ENCODE measurements at places on chromosomes 11 and 22.

GRCh38 chr11:22554221-22554620 is 71.4 kb downstream of the FANCF start:
- DNase-seq: no peak

DNA sequence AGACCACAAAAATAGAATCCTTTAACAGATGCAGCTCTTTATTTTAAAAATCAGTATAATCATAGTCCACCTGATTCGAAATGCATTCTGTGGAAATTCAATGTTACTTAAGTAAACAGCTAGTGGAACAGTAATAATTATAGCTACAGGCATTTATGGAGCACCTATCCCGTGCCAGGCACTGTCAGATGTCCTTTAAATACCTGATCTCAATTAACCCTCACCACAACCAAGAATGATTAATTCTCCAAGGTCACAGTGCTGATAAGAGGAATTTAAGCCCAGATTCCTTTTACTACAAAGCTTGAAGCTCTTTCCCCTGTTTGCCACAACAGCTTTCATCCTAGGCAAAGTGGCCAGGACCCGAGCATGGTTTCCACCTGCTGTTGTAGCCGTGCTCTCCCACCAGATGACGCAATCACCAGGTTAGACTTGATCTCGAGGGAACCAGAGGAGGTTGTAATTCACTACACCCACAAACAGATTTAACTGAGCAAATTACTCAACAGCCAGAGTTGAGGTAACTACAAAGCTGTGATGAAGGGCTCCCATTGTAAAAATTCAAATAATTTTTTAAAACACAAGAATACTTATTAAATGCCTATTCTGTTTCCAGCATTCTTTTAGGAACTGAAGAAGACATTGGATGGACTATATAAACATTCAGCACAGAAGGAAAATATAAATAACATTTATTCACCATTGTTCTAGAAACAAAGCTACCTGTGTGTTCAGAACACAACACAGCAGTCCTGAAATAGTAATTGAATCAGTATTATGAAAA is 10.3 kb downstream of the PRDM10 start:
- peak; percentile 53 for DNase-seq

DNA sequence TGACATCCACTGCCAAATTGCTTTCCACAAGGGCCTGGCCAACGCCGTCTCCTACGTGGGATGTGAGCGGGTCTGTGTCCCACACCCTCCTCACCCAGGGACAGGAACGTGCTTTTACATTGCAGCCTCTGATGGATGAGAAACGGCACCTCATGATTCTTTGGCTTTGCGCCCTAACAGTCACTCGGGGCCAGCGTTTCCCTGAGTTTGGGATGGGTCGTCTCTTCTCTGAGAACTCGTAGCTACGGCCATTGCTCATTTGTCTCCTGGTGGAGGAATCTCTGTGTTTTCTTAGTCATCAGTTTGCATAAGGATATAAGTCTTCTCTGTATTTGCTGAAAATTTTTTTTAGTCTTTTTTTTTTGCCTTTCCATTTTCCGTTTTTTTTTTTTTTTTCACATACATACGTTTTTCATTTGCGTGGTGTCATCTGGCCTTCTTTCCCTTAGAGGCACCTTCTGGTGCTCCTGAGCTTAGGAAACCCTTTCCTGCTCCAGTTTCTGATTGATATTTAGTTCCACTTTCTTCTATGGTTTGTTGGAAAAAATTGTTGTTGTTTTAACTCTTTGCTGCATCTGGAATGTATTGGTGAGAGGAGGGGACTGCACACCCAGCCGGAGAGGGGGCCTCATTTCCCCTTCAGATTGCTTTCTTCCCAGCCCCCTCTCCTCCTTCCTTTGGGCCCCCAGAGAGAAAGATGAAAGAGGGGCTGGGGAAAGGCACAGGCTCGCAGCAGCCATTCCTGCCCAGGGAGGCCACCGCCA is 12.0 kb downstream of the TNNT3 start:
- no peak for DNase-seq

- peak; percentile 66 for DNase-seq
Observed at GRCh38 chr11:58900479-58901420, 38.5 kb upstream of the GLYATL1 start.

- DNase-seq: peak; percentile 60
Observed at GRCh38 chr22:30238661-30239487, 7.7 kb downstream of the LIF start.

DNA sequence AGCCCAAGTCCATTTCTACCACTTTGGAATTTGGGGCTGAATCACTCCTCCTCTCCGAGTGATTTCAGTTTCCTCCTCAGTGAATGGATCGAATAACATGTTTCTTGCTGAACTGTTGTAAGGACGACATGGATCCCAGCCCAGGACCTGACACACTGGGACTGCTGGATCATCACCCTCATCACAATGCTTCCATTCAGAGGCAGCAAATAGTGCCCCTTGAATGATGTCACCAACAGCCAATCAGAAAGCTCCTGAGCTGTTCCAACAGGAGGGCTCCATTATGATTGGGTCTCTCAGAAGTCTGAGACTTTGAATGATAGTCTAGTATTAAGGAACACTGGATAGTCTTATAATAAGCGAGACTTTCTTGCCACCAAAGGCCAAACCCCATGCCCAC is 158.9 kb downstream of the MYO18B start:
- DNase-seq: no peak

DNA sequence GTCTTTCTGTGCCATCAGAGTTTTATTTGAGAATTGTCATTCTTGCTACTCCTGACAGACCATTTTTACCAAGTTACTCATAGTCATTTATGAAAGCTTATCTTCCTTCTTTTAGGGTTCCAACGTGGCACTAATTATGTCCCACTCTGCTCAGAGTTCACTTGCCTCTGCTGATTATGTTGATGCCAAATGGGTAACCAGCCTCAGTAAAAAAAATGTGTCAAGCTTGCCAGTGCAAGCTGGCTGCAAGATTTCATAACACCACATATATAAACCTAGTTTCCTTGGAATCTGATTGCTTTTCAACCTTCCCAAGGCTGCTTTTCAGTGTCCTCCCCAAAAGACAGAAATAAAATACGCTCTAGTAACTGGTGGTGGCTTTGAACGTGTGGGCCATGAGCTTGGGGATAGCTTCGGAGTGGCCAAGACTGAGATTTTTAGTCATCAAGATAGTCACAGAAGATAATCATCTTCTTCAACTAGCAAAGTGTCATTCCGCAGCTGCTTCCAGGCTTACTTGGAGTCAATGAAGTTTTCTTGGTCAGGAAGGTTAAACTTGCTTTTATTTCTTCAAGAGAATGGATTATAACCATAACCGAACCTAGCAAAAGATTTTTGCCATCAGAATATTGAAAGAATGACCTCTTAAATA is 29.5 kb upstream of the APOA1 start:
- DNase-seq: no peak

DNA sequence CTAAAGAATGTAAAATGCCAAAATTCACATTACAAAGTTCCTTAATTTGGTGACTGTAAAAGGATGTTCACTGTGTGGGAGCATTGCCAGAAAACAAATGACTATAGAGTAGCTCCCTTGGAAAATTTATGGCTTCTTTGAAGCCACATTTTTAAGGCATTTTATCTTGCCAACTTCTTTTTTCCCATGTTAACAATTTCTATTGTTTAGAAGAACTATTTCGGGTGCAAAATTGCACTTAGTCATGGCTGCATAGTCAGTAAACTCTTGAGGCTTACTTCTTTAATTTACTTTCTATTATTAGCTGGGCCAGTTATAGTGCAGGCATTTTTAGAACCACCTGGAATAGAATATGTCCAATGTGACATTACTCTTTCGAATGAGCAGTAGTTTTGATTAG is 515.3 kb downstream of the JRKL start:
- DNase-seq: no peak

DNA sequence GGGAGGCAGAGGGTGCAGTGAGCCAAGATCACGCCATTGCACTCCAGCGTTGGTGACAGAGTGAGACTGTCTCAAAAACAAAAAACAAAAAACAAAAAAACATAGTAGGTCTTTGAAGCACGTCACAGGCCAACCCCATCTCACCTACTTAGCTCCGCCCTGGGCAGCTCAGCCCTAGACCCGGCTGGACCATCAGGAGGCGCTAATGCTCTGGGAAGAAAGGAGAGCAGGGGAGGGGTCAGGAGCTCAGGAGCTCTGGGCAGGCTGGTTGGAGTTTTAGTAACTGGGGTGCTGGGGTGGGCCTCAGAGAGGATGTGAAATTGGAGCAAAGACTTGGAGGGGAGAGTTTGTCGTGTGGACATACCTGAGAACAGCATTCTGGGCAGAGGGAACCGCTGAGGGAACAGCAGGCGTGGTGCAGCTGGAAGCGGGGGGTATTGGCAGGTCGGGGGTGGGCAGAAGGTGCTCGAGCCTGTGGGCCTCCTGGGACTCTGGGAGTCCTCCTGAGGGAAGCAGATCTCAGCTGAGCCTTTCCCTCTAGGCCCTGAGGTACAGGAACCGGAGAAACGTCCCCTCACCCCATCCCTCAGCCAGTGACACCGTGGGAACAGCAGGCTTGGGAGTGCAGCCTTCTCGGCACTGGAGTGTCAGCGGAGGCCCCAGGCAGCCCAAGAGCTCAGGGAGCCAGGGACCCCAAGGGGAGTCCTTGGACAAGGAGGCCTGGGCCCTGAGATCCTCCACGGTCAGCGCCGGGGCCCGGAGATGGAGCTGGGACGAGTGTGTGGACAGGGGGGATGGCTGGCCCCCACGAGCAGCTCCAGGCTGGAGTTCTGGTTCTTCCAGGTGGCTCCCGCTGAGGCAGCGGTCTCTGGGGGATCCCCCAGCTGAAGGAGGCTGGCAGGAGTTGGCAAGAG is 2.2 kb upstream of the RPS6KA4 start:
- peak; percentile 55 for DNase-seq

- DNase-seq: no peak
Observed at GRCh38 chr11:112801025-112801816, 160.0 kb upstream of the NCAM1 start.

DNA sequence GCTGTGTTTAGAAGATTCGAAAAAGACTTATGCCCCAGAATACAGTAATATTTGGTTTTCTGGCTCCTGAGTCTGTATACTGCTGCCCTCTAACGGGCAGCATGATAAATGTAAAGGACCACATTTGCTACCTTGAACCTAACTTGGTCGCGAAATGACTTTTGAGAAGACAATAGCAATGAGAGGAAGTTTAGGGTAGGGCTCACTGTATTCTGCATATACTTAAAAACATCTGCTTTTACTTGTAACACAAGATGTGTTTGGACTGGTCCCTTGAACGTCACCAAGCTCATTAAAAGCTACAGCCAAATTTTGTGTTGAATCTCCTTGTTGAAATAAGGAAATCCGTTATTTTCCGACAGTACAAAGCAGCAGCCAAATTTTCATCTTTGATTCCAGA is 309.1 kb downstream of the SWAP70 start:
- DNase-seq: peak; percentile 17

DNA sequence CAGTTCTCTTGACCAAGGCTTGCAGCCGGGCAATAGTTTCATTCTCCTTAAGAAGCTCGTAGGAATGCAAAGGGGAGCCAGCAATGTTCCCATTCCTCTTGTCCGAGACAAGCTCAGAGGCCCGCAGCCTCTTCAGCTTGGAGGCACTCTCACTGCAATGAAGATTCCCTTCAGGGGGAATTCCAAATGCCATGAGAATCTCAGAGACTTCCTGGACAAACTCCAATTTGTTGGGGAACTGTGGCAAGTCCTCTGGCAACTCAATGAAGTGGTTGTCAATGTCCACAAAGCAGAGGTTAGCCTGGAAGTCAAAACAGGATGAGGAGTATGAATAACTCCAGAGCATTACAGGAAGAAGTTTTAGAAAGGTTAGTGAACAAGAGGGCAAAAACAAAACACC is 84.4 kb downstream of the DENND5A start:
- DNase-seq: no peak

DNA sequence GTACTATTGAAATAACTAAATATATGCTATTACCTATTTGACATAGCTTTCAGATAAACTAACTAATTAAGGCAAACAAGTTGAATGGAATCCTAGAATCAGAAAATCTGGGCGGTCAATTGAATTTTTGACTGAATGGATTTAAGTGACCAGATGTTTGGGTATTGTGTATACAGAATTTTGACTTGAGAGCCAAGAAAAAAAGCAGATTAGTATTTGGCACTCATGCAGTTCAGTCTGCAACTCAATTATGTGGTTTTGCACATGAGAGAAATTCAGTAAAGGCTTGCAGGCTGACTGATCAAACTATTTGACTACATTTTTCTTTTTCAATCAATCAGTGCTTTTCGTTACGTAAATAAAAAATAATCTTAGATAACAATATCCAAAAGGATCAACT is 254.8 kb downstream of the GUCY1A2 start:
- DNase-seq: no peak

GRCh38 chr11:132301900-132302299 is 931.5 kb downstream of the NTM start:
- DNase-seq: no peak

DNA sequence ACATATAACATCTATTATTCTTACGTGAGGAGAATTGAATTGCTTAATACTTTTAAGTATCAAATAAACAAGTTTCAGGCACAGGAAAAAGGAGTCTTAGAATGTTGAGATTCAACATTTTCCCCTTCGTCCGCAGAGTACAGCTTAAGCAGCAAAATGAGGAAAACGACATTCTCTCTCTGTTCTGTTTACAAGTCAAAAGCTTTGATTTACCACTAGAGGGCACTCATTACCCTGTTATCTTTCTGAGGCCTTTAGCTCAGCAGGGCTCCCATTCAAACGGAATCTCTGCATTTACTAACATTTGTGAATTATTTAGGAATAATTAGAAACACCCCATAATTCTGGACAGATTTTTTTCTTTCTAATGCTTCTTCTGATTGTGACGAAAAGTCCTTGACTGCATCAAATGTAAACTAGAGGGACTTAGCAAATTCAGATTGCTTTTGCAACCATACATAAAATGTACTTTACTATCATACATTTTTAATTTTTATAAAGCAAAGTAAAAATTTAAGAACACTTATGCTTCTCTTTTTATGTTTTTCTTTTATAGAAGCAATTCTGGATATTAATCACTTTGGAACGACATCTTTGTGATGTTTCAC is 75.0 kb downstream of the JRKL start:
- no peak for DNase-seq

DNA sequence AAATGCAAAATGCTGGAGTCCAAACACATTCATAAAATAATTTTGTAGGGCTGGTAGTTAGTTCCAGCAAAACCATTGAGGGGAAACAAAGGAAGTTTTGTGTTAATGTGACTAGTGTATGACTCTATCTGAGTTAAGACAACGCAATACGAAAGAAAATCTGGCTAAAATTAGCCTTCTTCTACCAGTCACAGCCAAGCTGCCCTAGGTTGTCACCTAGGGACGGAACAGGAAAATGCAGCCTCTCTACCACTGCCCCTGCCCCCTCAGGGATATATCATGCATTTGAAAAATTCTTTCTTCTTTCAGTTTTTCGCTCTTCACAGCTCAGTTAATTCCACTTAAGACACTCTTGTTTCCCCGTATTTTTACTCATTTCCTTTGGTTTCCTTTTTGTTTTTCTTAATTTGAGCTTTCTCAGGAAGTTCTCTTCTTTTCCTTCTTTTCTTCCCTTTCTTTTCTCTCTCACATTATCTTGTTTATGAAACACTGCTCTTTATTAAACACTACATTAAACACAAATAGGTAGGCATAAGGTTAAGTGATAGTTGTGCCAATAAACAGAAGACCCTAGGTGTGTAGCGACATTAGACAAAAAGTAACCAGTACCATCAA is 30.6 kb downstream of the KIRREL3 start:
- no peak for DNase-seq

- DNase-seq: no peak
Observed at GRCh38 chr11:110133160-110133559, 40.0 kb downstream of the ZC3H12C start.

- DNase-seq: no peak
Observed at GRCh38 chr11:984546-984945, 52.0 kb downstream of the MUC6 start.

Measured in stimulated activated CD4-positive, alpha-beta T cell treated with anti-CD3 and anti-CD28 coated beads, Interleukin-15, amount 100 ng/mL, for 24 hours (primary cell).